Activated T-helper 2 cell treated with anti-CD3 and anti-CD28 coated beads, Interferon-gamma antibody, Interleukin-2, Interleukin-4, amounts not matched to agents 10 μg/mL and 5 μg/mL and 100 μg/mL, durations not matched to agents 14 hours and 24 hours and 36 hours (primary cell): ENCODE measurements at places on chromosomes 16 and 17.

DNA sequence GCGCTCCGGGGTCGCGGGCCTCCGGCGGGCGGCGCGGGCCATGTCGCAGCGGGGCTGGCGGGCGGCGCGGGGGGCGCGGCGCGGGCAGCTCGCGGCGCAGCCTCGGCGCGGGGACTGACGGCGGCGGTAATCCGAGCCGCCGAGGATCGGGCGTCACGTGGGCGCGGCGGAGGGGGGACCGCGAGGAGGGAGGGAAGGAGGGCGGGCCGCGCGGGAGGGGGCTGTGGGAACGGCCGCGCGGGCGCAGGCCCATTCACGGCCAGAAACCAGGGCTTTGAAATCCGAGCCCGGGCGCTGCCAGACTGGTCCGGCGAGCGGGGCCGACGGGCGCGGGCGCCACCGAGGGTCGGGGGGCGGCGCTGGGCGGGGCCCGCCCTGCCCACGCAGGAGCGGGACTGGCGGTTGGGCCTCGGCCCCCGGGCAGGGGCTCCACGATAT lies at the start of gene MTSS2:
TSS of gene MTSS2 (minus strand) at position 116 of the 438 bp plus-strand sequence. CDS start 262 bp downstream, outside the sequence.
- no peak for DNase-seq

- no peak for DNase-seq
Observed at GRCh38 chr17:32487473-32488176, 832 bp downstream of the CDK5R1 start.

DNA sequence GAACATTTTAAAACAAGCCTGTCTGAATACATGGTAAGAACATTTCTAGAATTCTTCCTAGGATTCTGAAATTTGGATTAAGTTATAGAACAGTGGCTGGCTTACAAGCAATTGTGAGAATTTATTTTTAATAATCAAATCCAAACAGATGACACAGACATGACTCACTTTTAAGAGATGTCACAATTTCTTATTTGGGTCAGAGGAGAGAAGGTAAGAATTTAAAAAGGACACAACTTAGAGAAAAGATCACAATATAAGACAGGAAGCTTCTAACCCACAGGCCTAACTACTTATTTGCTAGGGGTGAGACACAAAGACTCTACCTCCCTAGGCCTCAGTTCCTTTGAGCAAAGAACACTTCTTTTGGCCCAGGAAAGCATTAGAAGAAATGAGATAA lies 32.7 kb downstream of the ZZEF1 start:
- no peak for DNase-seq

- no peak for DNase-seq
Observed at GRCh38 chr17:55588446-55589242, 77.4 kb upstream of the SMIM36 start.

DNA sequence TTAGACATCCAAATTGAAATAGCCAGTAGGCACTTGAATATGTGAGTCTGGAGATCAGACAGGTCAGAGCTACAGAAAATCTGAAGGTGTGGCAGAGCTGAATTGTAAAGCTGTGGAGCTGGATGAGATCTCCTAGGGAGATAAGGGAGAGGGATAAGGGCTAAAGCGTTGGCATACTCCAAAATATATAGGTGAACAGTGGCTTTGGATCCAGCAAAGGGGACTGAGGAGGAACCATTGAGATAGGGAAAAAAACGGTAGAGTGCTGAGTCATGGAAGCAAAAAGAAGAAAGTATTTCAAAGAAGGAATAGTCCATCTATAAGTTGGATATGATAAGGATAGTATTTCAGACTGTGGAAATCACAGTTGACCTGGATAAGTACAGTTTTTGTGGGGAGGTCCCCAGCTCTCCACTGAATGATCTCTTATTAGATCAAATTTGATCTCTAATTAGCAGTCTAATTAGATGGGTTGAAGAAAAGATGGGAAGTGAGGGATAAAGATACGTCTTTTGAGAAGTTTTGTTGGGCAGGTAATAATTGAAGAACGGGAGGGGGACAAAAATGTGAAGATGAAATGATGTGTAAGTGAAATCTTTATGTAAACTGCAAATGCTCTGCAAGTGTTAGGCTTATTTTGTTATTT lies 587 bp upstream of the DBF4B start:
- DNase-seq = no peak

- no peak for DNase-seq
Observed at GRCh38 chr17:66580956-66581391, 253.9 kb upstream of the CACNG5 start.

- no peak for DNase-seq
Observed at GRCh38 chr16:51524555-51525373, 373.7 kb upstream of the SALL1 start.

GRCh38 chr16:22425036-22425801 lies 50.8 kb upstream of the CDR2 start:
- DNase-seq = no peak
